ENCODE measurements at places on chromosomes 5 and 9.

DNA sequence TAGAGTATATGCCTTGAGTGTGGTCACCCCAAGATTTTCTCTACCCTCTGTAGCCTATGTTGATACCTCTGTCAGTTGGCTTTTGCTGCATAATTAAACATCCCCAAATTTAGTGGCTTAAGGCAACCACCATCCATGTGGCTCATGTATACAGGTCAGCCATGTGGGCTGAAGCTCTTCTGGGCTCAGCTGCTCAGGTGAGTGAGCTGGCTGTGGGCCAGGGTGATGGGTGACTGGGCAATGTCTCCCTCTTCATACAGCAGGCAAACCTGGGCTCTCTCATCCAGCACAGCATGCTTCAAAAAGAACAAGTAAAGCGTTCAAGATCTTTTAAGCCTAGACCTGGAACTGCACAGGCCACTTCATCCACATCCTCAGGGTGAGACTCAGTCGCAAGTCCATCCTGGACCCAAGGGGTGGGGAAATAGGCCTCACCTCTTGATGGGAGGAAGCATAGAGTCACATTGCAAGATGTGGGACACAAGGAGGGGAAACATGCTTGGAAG lies 188.2 kb upstream of the TAS2R1 start:
- DNase-seq = no peak

DNA sequence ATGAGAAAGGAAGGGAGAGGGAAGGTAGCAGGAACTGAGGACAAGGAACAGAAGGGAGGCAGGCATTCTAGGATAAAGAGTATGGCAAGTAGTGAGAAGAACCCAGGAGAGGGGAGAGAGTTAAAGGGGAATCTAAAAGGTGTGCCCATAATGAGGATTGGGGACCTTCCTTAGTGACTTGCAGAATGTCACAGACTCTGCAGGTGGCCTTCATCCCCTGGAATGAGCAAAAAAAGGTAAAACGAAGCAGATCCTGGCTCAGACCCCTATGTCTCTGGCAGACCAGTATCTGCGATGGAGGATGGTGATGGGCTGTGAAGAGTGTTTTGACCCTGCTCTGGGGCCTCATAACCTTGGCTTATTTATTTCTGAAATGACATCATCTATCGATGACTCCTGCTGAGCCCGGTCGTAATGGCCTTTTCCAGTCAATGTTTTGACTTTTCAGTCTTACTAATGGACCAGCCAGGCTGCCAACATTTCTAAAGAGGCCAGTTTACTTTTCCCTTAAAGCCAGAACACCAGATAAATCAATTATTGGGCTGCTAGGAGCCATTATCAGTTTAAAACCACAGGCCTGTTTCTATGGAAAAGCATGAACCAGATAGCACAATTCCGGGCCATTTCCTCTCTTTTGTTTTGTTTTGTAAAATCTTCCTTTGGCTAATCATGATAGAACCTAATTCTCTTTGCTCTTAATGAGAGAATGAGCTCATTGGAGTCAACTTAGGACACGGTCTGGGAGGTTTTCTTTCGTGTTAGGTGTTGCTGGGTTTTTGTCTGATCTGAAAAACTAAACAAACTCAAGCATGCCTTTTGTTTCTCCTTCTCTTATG lies 3.1 kb downstream of the TMOD1 start:
- no peak for DNase-seq

DNA sequence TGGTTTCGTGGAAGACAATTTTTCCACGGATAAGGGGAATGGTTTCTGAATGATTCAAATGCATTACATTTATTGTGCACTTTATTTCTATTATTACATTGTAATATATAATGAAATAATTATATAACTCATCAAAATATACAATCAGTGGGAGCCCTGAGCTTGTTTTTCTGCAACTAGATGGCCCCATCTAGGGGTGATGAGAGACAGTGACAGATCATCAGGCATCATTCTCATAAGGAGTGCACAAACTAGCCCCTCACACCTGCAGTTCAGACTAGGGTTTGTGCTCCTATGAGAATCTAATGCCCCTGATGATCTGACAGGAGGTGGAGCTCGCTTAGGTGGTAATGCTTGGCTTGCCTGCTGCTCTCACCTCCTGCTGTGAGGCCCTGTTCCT lies 6.4 kb downstream of the ISCA1 start:
- no peak for DNase-seq

- DNase-seq = no peak
Observed at GRCh38 chr5:78602400-78602799, 46.2 kb downstream of the LHFPL2 start.

DNA sequence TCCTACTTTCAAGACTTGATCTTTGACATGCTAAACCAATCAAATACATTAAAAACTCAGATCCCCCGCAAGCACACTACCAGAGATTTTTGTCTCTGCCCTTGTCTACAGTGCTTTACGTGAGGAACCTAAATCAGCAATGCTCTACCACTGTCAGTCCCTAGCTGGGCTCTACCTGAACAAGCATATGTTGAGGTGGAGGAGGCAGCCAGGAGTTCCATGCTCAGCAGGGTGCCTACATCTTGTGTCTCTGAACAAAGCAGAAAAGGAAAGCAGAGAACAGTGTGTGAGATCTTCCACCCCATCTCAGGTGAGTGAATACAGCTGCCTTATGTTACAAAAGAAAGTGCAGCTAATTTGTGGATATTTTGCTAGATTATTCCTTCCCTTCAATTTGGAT lies 255.0 kb downstream of the NDUFS4 start:
- no peak for DNase-seq

- no peak for DNase-seq
Observed at GRCh38 chr9:14221558-14221957, 92.4 kb downstream of the NFIB start.

DNA sequence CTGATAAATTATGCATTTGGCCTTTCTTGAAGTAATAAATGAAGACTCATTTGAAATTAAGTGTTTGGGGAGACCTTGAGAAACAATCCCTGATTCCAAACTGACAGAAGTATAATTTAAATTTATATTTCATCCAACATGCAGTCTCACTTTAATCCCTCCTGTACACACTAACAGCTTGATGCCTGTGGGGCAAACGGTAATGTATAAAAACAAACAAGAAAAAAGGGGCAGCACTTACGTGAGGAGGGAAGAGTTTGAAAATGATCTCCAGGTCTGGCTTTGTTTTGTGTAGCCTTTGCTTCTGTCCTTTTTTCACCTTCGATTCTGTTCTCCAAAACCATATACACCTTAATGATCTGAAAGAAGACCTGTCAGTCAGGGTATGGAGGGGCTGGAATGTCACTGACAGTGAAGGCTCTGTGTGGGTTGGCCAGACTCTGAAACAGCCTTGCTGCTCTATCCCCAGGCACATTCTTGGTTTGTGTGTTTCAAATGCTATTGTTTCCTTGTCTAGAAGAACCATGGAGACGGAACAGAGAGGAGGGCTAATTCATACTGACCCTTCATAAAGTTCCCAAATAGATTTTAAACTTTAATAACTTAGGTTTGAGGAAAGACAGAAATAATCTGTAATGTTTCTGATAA lies 338.2 kb upstream of the WWC1 start:
- DNase-seq = no peak

- no peak for DNase-seq
Observed at GRCh38 chr5:134371834-134372340, 518 bp downstream of the UBE2B start.

DNA sequence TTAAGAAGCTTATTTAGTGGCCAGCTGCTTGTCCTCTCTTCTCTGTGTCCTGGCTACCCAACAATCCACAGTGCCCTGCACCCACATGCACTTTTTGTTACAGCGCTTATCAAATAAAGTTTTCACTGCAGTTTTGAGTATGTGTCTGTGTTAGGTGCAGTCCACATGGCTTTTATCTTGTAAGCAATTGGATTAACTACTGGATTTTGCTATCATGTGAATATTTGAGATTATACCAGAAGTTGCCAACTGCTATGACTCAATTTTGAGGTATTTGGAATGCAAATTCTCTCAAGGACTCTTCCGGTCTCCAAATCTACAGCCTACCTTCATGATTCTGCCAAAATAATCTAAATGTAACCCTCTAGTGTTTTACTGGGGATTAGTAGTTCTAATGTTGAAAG lies 690.2 kb downstream of the NR2F1-AS1 start:
- DNase-seq = no peak

DNA sequence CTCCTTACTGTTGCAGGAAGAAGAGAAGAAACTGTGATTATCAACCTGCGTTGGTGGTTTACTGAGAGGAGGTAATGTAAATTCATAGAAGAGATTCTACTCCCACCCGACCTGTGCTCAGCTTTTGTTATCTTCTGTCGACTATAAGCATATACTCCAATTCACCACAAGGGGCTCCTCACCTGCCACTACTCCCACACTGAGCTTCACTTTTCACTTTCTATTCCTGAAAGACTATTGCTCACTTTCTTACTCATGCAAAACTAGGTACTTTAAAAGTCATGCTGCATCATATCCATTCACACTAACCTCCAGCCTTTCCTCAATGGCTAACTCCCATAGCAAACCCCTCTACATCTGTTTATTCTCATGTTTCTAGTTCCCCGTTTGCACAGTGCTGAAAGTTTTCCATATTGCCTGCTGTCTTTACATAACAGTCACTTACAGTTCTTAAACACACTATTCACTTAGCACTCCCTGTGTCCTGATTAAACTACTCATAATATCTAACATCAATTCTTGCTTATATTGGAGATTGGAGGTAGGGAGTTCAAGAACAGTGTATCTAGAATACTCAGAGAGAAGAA lies 1062.6 kb downstream of the NR2F1-AS1 start:
- DNase-seq = no peak

DNA sequence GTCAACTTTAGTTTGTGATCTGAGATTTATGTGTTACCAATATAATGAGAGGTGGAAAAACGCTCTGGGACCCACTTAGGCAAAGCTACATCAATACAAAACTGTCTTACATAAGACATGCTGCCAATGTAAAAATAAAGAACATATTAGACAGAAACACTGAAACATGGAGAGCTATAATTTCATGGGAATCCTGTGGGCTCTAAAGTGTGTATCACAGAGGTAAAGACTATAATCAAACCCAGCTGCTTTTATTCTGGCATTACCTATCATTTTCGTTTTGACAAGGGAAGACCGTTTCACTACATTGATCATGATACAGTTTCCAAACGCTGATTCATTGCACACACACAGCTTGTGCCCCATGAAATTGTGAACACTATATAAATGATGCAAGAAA lies 400.5 kb upstream of the TUSC1 start:
- DNase-seq = no peak

DNA sequence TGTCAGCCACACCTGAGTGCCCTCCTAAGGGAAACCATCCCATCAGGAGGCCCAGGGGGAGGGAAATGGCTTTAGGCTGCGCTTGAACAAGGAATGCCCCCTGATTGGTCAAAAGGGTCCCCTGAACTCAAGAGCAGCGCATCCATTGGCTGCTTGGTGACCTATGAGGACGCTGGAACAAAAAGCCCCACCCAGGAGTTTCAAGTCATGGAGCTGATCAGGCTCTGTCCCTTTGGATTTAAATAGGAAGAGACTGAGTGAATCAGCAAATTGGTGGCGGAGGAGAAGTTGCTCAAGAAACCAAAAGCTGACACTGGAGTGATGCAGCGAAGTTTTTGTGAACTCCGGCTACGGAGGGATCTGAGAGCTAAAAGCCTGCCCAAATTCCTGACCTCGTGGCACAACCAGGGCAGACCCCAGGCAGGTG lies 66.7 kb downstream of the SMIM23 start:
- DNase-seq = no peak

DNA sequence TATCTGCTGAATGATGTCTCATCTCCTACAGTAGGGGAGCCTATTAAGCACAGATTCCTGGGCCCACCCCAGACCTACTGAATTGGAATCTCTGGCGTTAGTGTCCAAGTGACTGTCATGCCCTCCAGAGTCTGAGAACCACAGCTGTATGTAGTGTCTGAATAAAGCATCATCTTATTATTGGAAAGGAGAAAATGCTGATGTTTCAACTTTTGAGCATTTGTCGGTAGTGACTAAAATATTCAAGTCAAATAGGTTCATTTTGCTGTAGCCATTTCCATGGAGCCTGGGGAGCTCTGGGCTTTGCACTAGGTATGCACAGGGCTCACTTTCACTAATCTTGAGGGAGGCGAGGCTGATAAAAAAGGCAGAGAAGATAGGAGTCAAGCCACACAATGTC lies 4.8 kb upstream of the PPARGC1B start:
- DNase-seq = no peak

DNA sequence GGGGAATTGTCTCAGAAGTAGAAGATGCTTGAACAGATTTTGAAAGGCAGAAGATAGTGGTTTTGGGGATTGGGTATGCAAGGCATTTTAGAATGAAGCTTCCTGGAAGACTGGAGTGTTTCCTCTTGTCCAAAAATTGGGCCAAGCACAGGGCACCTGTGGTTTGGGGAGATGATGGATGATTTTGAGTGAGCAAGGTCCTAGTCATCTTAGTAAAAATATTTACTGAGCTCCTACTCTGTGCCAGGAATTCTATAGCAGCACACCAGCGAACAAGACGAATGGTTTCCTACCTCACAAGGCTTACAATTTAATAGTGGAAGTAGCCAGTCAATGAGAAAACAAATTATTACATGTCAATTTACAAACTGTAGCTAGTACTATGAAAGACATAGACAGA lies 484.4 kb upstream of the KIF2A start:
- DNase-seq = no peak

GRCh38 chr5:164233791-164234190 lies 728.4 kb downstream of the MAT2B start:
- DNase-seq = no peak

GRCh38 chr5:128234928-128235641 lies 151.5 kb downstream of the SLC12A2 start:
- no peak for DNase-seq

- no peak for DNase-seq
Observed at GRCh38 chr9:20783057-20784038, 99.3 kb downstream of the FOCAD start.

GRCh38 chr5:126483156-126483555 lies 59.9 kb downstream of the GRAMD2B start:
- no peak for DNase-seq

DNA sequence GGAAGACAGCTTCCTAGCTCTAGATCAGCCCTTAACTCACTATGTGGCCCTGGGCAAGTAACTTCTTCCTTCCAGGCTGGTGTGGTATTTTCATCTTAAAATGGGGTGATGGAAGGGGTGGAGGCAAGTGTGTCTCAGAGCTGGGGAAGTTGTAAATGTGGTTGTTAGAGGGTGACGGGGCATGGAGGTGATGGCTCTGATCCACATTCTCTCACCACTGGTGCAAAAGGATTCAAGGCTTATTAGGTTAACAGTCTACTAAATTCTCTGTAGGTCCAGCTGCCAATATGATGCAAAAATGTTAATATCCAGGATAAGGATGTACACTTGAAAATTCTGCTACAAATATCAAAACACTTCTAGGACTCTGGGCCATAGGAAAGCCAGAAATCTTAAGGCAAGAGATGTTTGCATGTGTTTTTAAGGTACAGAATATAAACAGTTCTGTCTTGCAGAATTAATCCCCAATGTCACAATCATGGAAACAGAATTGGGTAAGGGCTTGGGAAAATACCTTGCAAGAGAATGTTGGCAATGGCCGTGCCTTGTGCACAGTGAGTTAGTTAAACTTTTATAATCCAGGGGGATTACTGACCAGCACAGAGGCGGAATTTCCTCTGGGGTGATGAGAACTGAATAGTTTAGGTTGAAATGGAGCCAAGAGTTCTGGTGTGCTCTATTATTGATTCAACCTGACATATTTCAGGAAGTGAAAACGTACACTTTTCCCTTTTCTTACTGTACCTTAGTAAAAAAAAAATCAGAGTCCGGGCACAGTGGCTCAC lies 19.8 kb downstream of the TNFSF15 start:
- no peak for DNase-seq

- no peak for DNase-seq
Observed at GRCh38 chr5:143403334-143403592, 223 bp downstream of the NR3C1 start.

Measured in NCI-H1417 treated with DMSO at 0.1 percent for 48 hours (cell line).